ENCODE measurements at places on chromosomes 16 and 17.
A peak's percentile ranks its signal among the peaks of the same experiment; 100 is the strongest.

GRCh38 chr17:78817123-78817522 lies 23.5 kb downstream of the USP36 start:
- DNase-seq = peak; percentile 29

DNA sequence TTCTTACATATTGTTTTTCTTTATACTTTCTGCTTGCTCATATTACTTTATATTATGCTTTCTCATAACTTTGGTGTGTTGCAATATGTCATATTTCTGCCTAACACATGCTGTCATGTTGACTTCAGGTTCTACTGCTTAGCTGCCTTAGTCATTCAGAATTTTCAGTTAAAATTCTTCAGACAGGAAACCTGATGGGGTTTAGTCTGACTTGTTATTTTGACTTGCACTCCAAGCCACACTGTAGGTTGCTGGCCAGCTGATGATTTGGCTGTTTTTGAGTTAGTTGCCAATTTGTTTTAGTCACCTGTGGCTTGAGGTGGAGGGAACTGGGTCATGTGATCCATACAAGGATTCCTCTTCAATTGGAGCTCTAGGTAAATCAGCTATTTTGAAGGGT lies 315.4 kb downstream of the MAP2K6 start:
- DNase-seq = no peak

- DNase-seq = no peak
These were observed 44.1 kb downstream of the NXN start for GRCh38 chr17:935485-935884.

- DNase-seq = no peak
These were observed 123.0 kb downstream of the RPTOR start for GRCh38 chr17:80667462-80668277.

DNA sequence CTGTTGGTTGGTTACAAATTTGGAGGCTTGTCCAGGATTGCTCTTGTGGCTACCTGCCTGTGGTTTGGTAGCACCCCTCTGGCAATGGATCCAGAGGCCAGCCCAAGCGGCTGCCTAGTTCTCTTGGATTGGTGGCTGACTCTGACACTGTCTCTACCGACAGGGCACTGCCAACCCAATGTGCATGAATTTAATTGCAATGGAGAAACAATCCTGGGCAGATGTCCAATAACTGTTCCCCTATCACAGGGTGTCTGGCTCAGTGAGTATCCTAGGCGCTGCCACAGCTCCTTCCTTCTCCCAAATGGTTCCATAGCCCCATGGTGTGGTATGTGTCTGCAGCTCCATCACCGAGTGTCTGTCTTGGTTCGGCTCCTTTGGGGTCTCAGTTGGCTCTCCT lies 19.5 kb downstream of the N4BP1 start:
- no peak for DNase-seq

GRCh38 chr17:70869402-70870085 lies 700.2 kb downstream of the KCNJ2 start:
- DNase-seq = no peak

DNA sequence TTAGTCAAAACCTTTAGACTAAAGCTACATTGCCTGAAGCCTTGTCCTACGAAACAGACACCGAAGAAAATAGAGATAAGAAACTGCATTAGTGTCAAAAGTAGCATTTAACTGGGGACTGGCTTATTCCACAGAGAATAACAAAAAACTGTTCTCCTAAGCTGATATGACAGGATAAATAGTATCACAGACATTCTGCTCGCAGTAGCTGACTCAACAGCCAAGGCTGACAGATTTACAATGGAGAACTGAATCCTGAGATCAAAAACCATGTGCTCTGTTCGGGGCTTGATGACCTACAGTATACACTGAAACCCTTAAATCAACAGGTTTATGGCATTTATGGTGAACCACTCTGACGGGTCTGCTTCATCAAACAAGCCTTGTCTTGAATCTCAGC lies 25.5 kb downstream of the ADAMTS18 start:
- DNase-seq = no peak

DNA sequence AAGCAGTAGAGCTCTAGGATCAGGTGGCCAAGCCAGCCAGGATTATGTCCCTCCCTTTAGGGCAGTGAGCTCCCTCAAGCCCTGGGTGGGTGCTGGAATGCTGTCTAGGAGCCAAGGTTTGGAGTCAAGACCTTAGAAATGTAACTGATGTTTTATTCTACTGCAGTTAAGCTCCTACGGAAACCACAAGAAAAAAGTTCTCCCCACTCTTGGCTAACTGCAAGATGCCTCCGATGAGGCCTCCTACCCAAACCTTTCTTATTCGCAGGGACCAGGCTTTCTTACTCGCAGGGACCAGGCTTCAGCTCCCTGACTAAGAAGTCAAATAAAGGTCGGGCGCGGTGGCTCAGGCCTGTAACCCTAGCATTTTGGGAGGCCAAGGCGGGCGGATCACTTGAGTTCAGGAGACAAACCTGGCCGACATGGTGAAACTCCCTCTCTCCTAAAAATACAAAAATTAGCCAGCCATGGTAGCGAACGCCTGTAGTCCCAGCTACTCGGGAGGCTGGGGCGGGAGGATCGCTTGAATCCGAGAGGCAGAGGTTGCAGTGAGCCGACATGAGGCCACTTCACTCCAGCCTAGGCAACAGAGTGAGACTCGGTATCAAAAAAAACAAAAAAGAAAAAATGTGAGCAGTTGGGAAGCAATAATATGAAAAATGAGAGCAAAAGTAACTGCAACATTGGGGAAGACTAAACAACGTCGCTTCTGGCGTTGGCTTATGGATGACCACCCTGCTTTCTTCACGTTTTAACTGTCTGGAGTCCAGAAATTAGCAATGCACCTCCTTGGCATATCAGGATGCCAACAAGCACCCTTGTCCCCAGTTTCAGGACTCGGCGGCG lies 31.7 kb upstream of the ARL4D start:
- DNase-seq = no peak

GRCh38 chr16:47904691-47905090 lies 251.1 kb downstream of the ABCC12 start:
- DNase-seq = no peak

DNA sequence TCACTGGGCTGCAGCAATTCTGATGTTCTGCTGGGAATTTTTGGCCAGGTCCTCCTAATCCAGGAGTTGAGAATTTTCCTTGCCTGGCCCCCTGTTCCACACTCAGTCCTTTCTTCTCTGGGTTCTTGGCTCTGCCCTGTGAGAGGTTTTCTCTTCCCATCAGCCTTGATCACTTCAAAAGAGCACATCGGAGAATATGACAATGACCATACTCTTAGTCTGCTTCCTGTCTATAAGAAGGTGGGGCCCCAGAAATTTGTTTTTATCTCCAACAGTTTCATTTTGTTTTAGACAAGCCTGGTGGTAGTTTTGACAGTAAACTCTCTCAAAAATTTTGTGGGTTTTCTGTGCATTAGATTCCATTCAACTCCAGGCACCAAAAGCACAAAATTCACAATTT lies 70.7 kb downstream of the C17orf67 start:
- no peak for DNase-seq

- DNase-seq = peak; percentile 58
These were observed 21.4 kb downstream of the QPRT start for GRCh38 chr16:29700253-29700987.

DNA sequence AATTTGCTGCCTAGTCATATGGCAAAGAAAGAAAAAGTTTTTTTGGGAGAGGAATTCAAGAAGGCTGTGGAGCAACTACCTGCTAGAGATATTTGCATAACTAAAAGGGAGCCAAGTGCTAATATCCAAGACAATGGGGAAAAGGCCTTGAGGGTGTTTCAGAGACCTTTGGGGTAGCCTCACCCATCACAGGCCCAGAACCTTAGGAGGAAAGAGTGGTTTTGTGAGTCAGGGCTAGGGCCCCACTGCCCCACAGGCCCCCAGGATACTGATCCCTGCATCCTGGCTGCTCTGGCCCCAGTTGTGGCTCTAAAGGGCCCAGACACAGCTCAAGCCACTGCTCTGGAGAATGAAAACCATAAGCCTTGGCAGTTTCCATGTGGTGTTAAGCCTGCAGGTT lies 41.9 kb upstream of the SDK2 start:
- DNase-seq = no peak

DNA sequence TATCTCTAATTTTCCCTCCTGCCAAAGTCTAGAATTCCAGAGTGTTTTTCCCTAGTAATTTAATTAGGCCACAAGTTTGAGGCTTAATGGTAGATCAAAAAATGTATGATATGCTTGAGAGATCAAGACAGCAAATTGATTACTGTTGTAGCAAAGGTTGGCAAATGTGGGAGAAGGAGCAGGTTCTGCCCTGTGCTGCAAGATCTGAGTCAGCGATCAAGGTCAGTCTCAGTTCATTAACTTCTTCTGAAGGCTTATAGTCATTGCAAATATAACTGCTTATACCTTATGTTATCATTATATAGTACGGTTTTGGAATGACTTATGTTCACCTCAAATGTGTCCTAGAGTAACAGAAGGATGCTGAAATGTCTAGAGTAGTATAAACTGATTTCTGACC lies 231.1 kb upstream of the TBX2 start:
- DNase-seq = no peak

DNA sequence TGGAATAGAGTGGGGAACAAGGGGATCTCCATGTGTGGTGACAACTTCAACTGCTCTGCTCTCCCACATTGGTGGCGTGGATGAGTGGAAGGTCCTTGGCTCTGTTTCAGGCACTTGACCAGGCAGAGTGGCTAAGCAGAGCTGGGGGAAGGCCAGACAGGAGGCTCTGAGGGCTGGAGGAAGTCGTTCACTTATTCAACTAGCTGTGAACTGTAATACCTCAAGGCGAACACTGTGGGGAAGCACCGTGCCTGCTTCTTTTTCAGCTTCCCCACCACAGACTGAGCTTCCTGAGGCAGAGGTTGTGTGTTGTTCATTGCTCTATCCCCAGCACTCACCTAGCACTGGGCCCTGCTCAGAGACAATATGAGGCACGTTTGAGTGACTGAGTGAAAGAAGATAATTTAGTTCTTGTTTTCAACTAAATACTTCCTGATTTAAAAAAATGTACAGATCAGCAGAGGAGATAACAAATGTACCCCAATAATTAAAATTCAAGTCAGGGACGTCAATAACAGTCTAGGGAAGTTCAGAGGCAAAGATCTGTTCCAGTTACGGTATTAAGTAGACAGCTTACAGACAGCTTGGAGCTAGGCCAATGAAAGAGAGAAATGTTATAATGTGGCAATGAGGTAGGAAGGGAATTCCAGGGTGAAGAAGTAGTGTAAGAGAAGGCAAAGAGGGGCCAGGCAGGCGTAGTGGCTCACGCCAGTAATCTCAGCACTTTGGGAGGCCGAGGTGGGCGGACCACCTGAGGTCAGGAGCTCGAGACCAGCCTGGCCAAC lies 34.7 kb downstream of the MYO18A start:
- DNase-seq = no peak

DNA sequence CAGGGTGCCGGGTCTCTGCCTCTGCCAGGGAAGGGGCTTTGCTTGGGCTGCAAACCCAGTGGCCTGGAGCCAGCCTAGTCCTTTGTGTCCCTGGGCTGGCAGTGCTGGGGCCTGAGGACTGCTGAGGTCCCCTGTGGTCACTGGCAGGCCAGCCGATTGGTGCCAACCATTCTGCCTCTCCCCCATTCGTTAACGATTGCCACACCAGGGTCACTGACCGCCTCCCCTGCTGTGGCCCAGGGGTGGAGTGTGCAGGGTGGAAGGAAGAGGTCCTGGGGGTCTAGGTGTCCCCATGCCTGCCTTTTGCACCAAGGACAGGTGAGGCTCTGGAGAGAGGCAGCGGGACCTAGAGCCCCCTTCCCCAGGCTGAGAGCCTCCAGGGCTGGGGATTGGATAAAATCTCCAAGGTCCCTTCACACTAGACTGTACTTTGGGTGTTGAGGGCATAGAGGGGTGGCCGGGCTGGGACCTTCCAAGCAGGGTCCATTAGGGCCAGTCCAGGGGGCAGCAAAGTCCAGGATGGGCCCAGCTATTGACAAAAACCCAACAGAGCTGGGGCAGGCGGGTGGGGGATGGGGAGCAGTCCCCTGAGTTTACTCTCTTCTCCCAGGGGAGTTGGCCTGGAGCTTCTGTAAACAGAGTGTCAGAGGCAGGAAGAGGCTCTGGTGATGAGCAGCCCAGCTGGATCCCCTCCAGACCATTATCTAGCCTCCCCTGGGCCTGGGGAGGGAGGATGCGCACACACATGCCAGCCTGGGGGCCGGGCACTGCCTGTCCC lies 1.1 kb downstream of the VASN start:
- no peak for DNase-seq

GRCh38 chr17:7992516-7992915 lies 9.9 kb upstream of the GUCY2D start:
- DNase-seq = no peak

GRCh38 chr16:46736695-46737094 lies 11.4 kb downstream of the MYLK3 start:
- no peak for DNase-seq

DNA sequence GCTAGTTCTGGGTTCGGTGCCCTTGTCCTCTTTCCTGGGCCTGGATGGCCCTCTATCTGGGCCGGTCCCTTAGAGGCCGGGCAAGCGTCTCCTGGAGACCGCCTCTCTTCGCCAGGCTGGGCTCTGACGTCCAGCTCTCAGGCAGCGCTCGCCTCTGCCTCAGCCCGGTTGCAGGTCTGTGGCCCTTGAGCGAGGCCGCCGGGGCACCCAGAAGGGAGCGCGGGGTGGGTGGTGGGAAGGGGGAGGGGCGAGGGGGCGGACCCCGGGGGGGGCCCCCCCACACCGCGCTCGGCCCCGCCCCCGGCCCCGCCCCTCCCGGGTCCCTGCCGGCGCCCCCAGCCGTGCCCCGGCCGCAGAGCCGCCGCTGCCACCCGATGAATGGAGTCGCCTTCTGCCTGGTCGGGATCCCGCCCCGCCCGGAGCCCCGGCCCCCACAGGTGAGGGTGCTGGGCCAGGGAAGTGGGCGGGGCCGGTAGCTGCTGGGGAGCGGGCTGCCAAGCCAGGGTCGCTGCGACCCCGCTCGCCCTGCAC lies at the start of gene ARHGAP23:
ARHGAP23 (plus strand) TSS at position 353 of the 531 bp plus-strand sequence; CDS start at position 375, 22 bp downstream.
- peak; percentile 20 for DNase-seq

GRCh38 chr17:72165867-72166439 lies 45.1 kb downstream of the SOX9 start:
- DNase-seq = no peak

DNA sequence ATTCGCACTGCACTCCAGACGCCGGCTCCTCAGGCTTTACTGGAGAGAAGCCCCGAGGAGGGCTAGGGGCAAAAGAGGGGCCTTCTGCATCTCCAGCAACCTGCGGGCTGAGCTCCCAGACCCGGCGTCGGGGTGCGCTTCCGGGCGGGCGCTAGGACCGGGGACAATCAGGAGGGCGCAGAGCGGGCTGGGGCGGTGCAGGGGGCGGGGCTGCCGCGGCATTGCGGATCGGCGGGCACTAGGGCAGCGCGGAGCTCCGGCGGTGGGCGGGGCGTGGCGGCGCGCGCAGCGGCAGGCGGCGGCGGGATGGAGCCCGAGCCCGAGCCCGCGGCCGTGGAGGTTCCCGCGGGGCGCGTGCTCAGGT lies at the start of gene TSEN54:
TSEN54 (plus strand) TSS at position 274 of the 364 bp plus-strand sequence; CDS start at position 307, 33 bp downstream.
- peak; percentile 92 for DNase-seq

GRCh38 chr17:61416540-61417363 lies 17.1 kb downstream of the TBX2 start:
- DNase-seq = peak; percentile 32

- DNase-seq = no peak
These were observed 63.3 kb downstream of the HAPSTR1 start for GRCh38 chr16:9154567-9155410.

GRCh38 chr16:86566601-86566965 lies at the start of gene FOXC2:
Gene FOXC2, plus strand, starts transcription at chr16:86566829. Its CDS starts 507 bp downstream, at chr16:86567336.
- DNase-seq = no peak
